ENCODE measurements at places on chromosomes 6 and 20.

- DNase-seq, result no peak
Measured at GRCh38 chr6:7933794-7934193, 23.2 kb upstream of the TXNDC5 start.

GRCh38 chr6:36116943-36117342, 13.4 kb upstream of the MAPK13 start:
- DNase-seq, result no peak

- DNase-seq, result peak; percentile 34
Measured at GRCh38 chr20:63693083-63693732, 3.2 kb upstream of the TNFRSF6B start.

DNA sequence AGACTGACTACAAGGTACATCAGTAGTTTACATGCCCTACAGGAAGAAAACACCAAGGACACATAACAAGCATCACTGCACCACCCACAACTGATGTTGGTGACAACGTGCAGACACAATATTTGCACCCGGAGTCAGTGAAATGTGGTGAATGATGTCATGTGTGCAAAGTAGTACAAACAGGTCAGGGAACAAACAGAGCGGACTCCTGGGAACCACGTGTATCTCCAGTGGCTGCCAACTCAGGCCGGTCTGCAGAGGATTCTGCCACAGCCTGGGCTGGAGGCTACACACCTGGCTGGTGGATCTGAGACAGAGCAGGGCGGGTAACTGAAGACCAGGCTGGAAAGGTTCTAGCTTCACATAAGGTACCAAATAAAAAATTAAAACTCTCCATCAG, 28.2 kb upstream of the RPS6KA2 start:
- DNase-seq, result no peak

- DNase-seq, result no peak
Measured at GRCh38 chr20:15288106-15288505, 950.7 kb upstream of the FLRT3 start.

GRCh38 chr20:7820897-7821296, 119.4 kb downstream of the HAO1 start:
- no peak for DNase-seq

- peak; percentile 92 for DNase-seq
Measured at GRCh38 chr6:27814665-27815424, 97.4 kb downstream of the OR2B2 start.

DNA sequence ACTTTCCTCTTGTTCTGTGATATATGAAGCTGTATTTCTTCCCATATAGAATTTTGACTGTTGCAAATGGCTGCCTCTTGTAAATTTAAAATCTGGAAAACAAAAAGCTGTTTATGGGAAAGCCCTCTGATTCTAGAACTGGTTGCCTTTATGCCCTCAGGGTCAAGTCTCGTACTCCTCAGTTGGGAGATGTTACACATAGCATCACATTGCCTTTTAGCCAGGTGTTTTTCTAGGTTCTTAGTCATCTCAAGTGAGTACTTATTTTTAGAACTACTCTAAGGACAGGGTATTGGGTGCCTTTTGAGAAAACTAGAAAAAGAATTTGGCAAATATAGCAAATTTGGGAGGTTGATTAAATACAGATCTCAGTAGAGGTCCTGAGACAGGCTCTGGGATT, 58.5 kb downstream of the ANKS1A start:
- no peak for DNase-seq

DNA sequence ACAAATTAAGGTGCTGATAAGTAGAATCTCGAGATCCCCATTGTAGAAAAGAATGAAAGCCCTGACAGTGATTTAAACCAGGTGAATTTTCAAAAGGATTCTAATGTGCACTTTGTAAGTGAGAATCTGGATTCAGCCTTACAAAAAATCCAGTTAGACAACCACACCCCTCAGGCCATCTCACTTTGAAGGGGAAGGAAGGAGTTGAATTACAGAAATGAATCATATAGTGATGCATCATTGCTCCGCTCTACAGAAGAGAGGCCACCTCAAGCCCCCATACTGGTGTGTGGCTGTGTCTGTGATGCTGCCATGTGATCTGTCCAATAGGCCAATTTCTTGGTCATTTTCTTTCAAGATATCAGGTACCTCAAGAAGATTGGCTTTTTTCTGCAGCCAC, 85.5 kb upstream of the NT5E start:
- DNase-seq, result no peak

- no peak for DNase-seq
Measured at GRCh38 chr20:33881989-33882388, 70.8 kb downstream of the CHMP4B start.

- DNase-seq, result no peak
Measured at GRCh38 chr20:63115651-63116411, 100.1 kb downstream of the YTHDF1 start.

DNA sequence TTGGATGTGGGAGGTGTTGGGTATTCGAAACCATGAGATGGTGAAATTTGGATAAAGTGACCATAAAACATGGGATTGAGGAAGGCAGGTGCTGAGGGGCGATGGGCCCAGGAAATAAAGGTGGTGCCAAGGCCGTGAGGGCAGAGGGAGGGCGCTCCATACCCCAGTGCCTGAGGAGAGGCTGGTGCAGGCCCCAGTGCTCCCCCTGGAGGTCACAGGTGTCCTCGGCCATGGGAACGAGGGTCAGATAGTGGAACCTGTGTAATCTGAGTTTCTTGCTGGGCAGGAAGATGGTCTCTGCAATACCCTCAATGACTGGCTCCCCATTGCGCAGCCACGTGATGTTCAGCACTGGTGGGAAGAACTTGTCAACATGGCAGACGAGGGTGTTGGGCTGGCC, 16.2 kb downstream of the HLA-DPB1 start:
- no peak for DNase-seq

DNA sequence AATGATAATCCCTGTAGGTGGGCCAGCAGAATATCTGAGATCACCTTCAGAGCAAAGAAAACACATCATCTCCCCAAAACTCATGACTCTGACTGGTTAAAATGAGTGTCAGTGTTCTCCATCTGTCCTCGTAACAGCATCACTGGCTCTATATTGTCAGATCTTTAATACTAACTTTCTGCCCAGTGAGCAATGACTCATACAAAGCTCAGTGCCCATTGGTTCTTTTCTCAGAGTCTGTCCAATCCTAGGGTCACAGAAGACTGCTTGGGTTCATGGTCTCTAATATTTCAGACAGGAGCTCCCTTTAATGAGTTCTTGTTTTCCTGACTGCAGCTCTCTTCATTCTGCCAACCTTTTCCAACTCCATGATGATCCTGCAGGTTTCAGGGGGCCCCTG, 36.4 kb downstream of the HLA-DPB1 start:
- no peak for DNase-seq

Data from Caco-2 (cell line).